ENCODE measurements at places on chromosomes 2 and 18.

DNA sequence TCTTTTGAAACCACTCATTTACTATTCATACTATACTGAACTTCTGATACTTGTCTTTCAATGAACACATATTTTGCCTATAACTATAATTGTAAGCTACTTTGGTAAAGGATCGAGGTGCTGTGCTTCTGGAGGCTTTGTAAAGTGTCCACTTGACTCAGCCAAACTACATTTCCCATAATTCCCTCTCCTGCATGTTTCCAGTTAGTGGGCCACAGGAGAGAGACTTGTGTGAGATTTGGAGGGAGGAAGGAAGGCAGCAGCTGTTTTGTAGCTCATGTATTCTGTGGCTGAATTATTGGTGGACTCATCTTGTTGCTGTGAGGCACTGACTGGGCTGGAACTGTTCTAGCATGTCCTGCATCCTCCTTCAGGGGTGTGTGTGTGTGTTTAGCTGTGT lies 328.8 kb downstream of the ARL6IP6 start:
- no peak for DNase-seq

DNA sequence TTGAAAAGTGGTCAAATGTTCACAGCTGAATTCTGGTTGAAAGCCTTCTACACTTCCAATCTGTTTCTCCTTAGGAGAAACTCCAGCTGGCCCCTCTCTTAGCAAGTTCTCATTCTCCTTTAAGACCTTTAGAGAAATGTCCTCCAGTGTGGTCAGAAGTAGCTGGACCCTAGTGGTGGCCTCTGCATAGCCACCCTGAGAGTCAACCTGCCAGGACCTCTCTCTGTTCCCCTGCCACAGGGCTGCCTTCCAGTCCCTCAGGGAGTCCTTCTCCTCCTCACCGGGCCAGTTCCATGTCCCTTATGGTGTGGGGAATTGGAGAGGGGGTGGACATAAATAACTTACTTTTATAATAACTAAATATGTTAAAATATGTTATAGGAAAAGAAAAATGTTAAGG lies 200.9 kb upstream of the PKDCC start:
- DNase-seq, result no peak

GRCh38 chr2:36369716-36370115 lies 14.1 kb downstream of the CRIM1 start:
- DNase-seq, result peak; percentile 22

DNA sequence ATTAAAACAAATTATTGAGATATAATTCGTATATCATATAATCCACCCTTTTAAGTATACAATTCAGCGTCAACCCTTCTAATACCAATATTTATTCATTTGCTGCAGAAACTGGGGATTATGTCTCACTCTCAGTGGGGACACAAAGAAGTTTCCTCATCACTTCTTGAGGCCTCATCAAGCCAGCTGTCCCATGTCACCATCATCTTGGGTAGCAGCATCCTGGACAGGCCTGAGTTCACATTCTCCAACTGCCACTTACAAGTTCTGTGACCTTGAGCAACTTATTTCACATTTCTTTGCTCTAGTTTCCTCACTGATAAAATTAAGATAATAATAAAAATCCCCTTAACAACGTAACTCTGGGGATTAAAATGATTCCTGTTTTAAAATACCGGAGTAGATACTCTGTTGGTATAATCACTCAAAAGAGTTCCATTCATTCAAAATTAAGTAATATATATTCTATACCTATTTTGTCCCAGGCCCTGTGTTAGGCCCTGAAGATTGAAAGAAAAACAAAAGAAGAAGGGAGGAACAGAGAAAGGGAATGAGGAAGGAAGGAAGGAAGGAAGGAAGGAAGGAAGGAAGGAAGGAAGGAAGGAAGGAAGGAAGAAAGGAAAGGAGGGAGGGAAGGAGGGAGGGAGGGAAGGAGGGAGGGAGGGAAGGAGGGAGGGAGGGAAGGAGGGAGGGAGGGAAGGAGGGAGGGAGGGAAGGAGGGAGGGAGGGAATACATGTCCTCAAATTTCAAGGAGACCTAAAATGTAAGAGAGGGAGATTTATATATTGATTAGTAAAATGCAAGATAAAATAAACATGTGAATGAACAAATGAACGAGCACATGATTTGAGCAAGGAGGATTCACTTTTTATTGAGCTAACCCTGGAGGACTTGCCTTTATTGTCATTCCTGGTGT lies 42.4 kb downstream of the NCKAP5 start:
- no peak for DNase-seq

- no peak for DNase-seq
Observed at GRCh38 chr2:106147159-106147558, 46.9 kb downstream of the UXS1 start.

DNA sequence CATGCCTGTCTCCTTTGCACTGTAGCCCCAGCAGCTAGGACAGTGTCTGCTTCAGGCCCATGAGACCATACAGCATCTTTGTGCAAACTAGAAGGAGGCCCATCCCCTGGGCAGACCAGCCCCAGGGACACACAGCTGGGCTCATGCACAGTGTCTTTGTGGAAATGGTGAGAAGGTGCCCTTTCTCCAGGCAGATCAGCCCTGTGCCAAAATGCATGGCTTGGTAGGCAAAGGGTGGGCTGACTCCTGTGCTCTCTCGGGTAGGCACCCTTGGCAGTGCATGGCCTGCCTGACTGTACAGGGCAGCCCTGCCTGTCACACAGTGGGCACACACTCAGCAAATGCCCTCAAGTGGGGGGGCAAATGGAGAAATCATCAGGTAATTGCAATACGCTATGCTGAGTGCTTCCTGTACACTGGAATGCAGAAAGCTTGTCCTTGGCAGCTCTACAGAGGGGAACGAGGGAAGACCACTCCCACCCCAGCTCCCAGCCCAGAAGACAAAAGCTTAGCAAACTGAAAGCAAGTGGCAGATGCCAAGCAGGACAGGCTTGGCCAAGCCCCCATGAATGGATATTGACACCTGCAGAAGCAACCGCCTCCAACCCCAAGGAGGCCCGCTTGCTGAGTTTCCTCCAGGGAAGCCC lies 21.6 kb downstream of the TNS1 start:
- no peak for DNase-seq

GRCh38 chr2:55112229-55113031 lies 62.2 kb upstream of the RTN4 start:
- DNase-seq, result peak; percentile 45

- no peak for DNase-seq
Observed at GRCh38 chr2:206978746-206979145, 39.4 kb downstream of the CPO start.

DNA sequence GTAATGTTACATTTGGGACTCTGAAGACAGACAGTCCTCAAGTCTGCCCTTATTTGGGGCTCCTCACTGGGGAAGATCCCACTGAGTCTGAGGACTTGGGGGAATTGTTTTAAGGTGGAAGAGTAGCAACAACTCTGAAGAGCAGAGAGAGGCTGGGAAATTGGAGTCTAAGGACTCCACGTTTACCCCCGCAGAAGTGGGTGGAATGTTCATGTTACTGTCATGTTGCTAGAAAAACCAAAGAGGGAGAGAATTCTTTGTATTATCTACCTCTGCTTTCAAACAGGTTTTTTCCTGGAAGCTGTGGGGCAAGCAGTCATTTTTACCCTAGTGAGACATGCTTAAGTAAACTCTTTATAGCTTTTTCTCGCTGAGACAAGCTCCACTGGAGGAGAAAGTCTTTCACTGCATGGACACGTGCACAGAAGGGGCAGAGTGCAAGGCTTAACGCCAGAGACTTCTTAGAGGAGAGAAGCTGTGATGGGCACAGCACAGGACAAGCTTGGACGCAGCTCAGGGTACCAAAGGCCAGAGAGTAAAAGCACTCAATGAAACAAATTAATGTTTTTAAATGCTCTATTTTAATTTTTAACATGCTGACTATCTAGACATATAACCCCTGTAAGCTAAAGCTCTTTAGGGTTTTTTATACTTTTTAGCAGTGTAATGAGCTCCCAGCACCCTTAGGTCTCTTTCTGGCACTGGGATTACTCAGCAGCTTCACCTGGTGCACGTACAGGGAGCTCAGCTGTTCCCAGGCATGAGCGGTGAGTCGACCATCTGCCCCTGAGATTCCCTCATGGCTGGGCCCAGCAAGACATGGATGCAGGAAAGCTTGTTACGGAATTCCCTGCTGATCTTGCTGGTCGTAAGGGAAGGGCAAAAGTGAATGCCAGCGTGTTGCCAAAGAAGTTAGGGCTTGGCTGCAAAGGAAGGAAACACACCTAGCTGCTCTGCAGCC lies 54.5 kb upstream of the BIN1 start:
- no peak for DNase-seq

GRCh38 chr2:12549641-12550040 lies 167.1 kb upstream of the TRIB2 start:
- no peak for DNase-seq

DNA sequence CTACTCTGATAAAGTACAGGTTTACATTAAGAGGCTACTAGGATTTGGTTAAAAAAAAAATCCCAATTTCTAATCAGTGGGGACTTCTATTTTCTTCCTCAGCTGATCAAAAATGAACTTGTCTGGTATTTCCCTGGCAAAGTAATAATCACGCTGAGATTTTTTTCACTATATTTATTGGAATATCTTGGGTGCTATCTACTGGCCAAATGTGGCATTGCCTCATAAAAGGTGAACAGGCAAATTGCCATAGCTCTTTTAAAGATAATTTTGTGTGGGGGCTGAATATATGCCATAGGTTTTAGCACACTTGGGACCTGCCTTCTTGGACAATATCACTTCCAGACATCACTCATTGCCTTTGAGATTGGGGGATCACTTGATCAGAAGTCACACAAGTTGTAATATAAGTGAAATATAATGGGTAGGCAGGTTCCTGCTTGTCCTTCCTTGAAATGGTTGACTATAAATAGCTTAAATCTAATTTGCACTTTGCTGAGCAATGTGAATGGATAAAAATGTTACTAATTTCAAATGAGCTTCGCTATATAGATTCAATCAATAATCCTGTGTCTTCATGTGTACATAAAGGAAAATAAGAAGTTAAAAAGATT lies 7.0 kb upstream of the NXPH2 start:
- DNase-seq, result peak; percentile 63

- no peak for DNase-seq
Observed at GRCh38 chr2:65366595-65367125, 65.7 kb downstream of the SPRED2 start.

GRCh38 chr2:58734365-58734764 lies 493.2 kb upstream of the FANCL start:
- no peak for DNase-seq

- no peak for DNase-seq
Observed at GRCh38 chr2:118841828-118842461, 5.5 kb downstream of the EN1 start.

DNA sequence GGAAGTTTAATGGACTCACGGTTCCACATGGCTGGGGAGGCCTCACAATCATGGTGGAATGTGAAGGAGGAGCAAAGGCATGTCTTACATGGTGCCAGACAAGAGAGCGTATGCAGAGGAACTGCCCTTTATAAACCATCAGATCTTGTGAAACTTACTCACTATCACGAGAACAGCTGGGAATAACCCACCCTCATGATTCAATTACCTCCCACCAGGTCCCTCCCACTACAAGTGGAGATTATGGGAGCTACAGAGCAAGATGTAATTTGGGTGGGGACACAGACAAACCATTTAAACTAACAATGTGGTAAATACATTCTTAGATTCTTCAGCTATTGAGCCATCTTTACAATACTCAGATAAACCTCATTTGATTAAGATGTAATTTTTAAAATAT lies 176.1 kb downstream of the SH3BP4 start:
- DNase-seq, result no peak

DNA sequence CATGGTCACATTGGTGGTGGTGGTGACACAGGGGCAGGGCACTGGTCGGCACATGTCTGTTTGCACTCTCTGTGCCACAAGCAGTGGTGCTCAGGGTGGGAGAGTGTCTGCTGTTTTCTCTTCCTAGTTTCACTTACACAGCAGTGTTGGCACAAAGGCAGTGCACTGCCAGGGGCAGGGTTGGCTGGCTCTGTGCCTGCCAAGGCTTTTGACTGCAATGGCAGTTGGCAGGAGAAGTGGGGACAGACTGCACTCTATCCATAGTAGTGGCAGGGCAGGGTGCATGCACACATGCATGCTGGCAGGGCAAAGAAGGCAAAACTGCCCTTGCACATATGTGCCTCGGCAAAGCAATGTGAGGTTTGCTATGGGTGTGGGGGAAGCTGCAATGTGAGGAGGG lies 635.9 kb downstream of the SUCLG1 start:
- no peak for DNase-seq

DNA sequence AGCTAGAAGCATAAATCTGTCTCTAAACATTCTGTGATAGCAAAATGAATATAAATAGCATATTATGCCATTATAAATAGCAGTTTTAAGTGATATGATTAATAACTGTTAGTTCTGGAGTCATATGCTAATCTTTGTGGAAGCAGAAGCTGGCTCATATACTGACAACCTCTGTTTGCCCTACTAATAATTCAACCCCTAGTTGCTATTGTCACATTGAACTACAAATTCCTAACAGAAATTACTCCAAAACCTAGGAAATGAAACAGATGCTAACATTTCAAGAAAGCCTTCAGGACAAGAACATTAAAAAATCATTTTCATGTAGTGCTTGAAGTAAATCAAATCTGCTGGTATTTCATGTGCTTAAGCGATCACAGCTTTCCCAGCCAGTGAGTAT lies 28.2 kb downstream of the CALCRL start:
- DNase-seq, result no peak

- no peak for DNase-seq
Observed at GRCh38 chr2:121041516-121041915, 243.5 kb downstream of the TFCP2L1 start.

DNA sequence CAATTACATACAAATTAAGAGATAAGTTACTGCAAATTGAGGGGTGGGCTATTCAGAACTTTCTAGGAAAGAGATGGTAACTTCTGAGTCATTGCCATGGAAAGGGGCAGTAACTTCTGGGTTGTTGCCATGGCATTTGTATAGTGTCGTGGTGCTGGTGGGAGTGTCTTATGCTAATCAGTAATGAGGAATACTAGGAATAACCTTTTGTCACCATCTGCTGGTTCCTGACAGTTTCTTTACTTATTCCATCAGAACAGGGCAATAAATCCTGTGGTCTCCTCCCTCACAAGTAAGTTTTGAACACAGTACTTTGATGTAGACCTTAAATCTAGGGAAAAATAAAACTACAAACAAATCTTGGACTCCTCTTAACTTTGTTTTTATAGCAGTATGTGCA lies 435.4 kb downstream of the BCL11A start:
- no peak for DNase-seq

DNA sequence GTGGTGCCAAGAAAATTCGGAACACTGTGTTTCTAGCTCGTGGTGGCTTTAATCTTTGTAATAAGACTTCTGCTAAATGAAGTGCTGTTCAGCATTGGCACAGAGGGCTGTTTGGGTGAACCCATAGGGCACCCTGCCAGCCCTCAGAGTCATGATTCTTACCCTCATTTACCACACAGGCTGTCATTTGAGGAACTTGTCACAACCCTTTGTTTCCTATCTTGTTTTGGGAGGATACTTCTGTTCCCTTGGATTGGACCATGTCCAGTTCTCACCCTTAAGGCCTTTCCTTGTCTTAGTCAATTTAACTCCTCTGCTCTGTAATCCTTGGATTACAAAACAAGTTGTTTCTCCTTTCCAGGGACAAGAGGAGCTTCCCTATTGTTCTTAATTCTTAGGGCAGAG lies 225.7 kb downstream of the MTX2 start:
- DNase-seq, result no peak
